Urothelium cell line (cell line): ENCODE measurements at places on chromosomes 5 and 9.
A peak's percentile ranks its signal among the peaks of the same experiment; 100 is the strongest.

DNA sequence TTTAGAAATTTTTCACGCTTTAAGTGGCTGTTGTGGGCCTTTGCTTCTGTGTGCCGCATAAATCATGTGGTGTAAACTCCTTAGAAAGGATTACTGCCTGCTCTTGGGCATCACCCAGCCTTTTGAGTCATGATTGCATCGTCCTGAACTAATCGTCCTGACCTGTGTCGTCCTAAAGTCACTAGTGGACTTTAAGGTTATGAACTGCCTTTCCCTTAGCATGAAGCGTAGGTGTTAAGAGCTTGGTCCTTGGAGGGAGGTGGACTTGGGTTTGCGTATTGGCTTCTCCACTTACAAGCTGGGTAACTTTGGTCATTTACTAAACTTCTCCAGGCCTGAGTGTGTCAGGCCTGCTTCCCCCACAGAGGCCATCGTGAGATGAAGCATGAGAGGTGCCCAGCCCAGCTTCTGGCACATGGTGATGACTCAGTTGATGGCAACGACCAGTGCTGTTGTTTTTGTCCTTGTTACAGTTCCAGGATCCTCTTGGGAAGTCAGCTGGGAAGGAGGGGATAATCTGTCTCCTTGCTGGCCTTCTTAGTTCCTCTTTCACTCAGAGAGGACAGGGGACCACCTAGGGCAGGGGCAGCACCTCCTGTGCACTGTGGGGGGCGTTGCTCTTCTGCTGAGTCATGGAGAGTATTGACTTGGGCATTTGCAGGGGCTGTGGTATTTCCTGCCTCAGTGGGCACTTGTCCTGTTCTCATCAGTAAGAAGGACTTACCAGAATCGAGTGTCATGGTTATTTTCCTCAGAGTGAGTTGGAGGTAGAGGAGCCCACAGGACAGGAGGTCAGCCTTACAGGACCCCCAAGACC, 54.2 kb upstream of the NCS1 start:
- DNase-seq: no peak

- DNase-seq: no peak
Observed at GRCh38 chr5:156328161-156328560, 1.2 kb downstream of the SGCD start.

DNA sequence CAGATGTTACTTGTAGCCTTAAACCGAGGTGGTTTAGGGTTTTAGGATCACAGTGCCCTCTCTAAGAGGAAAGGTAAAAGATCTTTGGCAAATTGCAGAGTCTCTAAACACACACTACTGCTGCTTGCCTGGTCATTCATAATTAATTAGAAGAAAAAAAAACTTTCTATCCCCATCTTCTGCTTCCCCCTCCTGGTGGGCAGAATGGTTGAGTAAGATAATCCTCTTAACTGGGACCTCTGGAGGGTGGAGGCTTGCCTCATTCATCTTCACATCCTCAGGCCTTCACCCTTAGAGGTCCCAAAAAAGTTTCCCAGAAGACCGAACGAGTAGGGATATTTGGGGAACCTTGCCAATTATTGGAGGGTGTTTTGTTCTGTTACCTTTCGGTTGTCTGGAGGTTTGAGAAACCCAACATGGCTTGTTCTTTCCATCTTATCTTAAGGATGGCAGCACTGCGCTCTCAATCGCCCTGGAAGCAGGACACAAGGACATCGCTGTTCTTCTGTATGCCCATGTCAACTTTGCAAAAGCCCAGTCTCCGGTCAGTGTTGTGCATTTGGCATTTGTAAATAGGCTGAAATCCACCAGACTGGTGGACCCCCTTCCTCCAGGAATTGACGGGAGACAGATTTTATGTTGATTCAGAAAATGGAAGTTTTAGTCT, 97.3 kb upstream of the DMRT1 start:
- no peak for DNase-seq

GRCh38 chr5:103862398-103862797, 299.8 kb upstream of the NUDT12 start:
- no peak for DNase-seq

GRCh38 chr9:35904338-35904737, 1.7 kb upstream of the HRCT1 start:
- no peak for DNase-seq

DNA sequence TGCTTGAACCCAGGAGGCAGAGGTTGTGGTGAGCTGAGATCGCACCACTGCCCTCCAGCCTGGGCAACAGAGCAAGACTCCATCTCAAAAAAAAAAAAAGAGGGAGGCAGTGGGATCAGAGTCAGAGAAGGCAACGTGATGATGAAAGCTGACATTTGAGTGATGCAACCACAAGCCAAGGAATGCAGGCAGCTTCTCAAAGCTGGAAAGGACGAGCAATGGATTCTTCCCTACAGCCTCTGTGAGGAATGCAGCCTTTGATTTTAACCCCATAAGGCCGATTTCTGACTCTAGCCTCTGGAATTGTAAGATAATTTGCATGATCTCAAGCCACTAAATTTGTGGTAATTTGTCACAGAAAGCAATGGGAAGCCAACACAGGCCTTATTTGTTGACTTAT, 9.8 kb downstream of the TGFBI start:
- no peak for DNase-seq

GRCh38 chr5:98398465-98398864, 375.0 kb upstream of the RGMB start:
- DNase-seq: no peak

DNA sequence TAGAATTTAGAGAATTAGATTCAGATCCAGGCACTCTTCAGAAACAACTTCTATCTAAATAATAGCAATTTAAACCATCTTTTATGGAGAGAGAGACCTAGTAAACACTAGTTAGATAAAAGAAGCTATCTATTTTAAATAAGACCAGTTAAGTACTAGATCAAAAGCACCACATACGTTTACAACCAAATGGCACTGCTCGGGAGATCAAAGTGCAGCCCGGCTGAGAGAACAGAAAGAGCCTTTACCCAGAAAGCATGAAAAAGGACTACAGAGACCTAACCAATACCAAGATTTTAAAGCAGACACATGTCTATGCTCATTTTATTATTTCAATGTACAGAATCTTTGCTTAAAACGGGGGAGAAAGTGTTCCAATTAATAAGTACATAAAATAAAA, 30.8 kb downstream of the LIX1 start:
- DNase-seq: no peak

DNA sequence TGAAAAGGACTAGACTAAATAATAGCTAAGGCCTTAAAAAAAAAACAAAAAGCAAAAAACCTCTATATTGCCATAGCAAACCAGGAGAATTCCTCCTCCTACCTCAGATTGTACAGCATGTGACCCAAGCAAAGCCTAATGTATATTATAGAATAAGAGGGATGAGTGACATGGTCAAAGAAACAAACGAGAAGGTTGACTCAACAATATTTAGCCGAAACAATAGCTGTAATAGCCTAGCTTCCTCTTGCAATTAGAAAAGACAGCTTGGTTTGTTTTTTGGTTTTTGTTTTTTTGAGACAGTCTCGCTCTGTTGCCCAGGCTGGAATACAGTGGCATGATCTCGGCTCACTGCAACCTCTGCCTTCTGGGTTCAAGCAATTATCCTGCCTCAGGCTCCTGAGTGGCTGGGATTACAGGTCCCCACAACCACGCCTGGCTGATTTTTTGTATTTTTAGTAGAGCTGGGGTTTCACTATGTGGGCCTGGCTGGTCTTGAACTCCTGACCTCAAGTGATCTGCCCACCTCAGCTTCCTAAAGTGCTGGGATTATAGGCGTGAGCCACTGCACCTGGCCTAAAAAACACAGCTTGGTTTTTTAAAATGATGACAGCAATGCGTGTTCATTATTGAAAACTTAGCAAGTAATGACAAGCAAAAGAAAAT, 5.6 kb downstream of the NLN start:
- no peak for DNase-seq

- DNase-seq: peak; percentile 69
Observed at GRCh38 chr5:83568186-83568585, 96.6 kb downstream of the VCAN start.

- DNase-seq: no peak
Observed at GRCh38 chr5:107919969-107920368, 249.2 kb upstream of the EFNA5 start.

GRCh38 chr9:32554107-32554506, 1.7 kb upstream of the TOPORS start:
- DNase-seq: no peak

DNA sequence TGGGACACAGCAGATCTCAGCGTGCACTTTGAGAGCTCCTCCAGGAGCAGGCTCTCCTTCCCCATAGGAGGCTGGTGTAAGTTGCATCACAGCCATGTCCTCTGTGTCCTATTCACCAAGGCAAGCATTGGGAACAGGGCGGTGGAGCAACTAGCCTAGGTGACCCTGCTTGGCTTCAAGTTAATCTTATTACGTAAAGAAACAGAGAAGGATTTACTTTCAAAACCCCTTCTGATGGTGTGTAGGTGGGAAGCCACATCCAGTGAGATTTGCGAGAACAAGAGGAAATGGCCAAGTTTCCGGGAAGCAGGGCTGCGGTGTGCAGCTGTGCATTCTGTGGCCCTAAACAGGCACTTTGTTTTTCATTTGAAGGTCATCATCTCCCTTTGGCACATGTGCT, 80.2 kb downstream of the TRIO start:
- no peak for DNase-seq

- peak; percentile 93 for DNase-seq
Observed at GRCh38 chr9:20622330-20623020, at the start of gene MLLT3. Gene MLLT3, minus strand, starts transcription at chr9:20622499.

- DNase-seq: no peak
Observed at GRCh38 chr5:63118221-63118620, 539.6 kb downstream of the LRRC70 start.

DNA sequence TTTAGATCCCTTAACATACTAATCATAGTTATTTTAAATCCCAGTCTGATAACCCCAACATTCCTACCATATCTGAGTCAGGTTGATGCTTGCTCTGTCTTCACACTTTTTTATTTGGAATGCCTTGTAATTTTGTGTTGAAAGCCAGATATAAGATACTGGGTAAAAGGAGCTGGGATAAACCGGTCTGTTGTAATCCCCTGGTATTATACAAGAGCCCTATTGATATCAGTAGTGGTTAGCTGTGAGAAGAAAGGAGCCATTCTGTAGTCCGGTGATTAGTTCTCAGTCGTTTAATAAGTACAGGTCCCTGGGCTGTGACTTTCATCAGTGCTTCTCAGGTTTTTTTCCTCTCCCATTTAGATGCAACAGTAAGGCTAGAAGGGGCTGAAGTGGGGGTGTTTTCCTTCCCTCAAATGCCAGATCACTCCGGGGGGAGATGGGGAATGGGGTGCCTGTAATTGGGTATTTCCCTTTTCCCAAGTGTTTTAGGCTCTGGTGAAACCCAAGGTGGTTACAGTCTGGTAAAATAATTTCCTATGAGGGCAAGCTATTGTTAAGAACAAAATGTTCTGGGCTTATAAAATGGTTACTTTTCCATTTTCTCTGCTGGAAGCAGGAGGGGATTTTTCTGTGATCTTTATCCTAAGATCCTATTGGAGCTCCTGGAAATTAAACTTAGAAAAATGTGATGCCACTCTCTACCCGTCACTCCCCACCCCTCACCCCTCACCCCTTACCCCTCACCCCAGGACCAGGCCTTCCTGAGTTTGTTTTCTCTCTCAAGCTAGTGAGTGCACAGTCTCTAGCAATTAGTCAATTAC, 72.7 kb downstream of the KCNN2 start:
- no peak for DNase-seq

GRCh38 chr5:148620696-148621095, 33.6 kb downstream of the HTR4 start:
- no peak for DNase-seq
